ENCODE measurements at places on chromosomes 2 and 18. TPM values are rescaled to one million over a fixed set of nuclear protein-coding genes. Genes with fewer than 3 reads are reported as not detected.

The GCKR gene
- total RNA-seq: 0.51 TPM

The REEP1 gene
- total RNA-seq: 0.18 TPM

The CFLAR gene
- 126 TPM for total RNA-seq

The PPP3R1 gene
- total RNA-seq: 29.1 TPM

The ICA1L gene
- total RNA-seq: 4.8 TPM

The ALK gene
- total RNA-seq: not detected

The RNF152 gene
- 11.9 TPM for total RNA-seq

The LOXL3 gene
- 87.4 TPM for total RNA-seq

The WDR12 gene
- total RNA-seq: 56.6 TPM

The TMEM200C gene
- total RNA-seq: not detected

The KLF7 gene
- 47.1 TPM for total RNA-seq

The IL36A gene
- not detected for total RNA-seq

The ERMN gene
- total RNA-seq: 0.09 TPM

The RFTN2 gene
- 5.9 TPM for total RNA-seq

The LRRTM4 gene
- total RNA-seq: not detected

The SPP2 gene
- total RNA-seq: not detected

The CLEC4F gene
- total RNA-seq: not detected

The TMEFF2 gene
- total RNA-seq: 5.6 TPM

The SLC4A1AP gene
- 30.5 TPM for total RNA-seq

The REG3A gene
- total RNA-seq: not detected

The CHAC2 gene
- total RNA-seq: 2.1 TPM
